Smooth muscle cell of the pulmonary artery (primary cell): ENCODE measurements at places on chromosomes 11 and 22. TPM values are rescaled to one million over a fixed set of nuclear protein-coding genes. Genes with fewer than 3 reads are reported as not detected.

Gene TEX12
- total RNA-seq, result 0.20 TPM in 1 of 2 replicates, not detected in the other

Gene NDUFV1
- 103 and 121 TPM in 2 replicates for total RNA-seq

Gene TSSK2
- not detected in 2 replicates for total RNA-seq

Gene HPS5
- total RNA-seq, result 47.5 and 48.2 TPM in 2 replicates

Gene TRIM34
- total RNA-seq, result 7.8 and 14.9 TPM in 2 replicates
